NCI-H1436 (cell line): ENCODE measurements at places on chromosomes 12 and 14.

DNA sequence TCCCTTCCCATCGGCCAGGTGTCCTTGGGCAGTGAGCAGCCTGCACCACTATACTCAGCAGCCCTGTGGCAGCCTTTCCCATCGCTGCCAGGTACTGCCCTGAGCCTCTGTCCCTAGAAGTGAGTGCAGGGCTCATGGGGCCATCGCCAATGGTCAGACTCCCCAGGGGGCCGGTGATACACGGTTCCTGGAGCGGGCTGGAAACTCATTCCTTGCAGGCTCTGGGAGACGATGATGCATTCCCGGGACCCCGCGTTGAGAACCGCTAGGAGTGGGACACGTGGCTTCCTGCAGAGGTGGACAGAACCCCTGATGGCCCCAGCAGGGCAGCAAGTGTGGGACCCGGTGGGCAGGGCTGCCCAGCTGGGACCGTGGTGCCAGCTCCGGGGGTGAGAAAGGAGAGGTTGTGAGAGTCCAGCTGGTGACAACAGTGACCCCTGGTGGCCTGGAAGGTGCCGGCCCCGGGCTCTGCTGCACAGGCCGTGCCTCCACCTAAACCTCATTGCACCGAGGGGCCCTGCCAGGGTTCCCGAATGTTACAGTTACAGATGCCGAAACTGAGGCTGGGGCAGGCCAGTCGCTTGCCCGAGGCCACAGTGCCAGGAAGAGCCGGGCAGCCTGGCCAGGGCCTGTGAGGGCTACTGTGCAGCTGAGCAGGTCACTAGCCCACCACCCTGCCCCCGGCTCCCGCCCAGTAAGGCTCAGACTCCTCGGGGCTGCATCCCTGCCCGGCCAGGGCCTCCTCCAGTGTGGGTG lies 33.8 kb downstream of the FBRSL1 start:
- DNase-seq, result peak; percentile 28

- DNase-seq, result no peak
Observed at GRCh38 chr12:50537538-50537919, 32.7 kb downstream of the DIP2B start.

DNA sequence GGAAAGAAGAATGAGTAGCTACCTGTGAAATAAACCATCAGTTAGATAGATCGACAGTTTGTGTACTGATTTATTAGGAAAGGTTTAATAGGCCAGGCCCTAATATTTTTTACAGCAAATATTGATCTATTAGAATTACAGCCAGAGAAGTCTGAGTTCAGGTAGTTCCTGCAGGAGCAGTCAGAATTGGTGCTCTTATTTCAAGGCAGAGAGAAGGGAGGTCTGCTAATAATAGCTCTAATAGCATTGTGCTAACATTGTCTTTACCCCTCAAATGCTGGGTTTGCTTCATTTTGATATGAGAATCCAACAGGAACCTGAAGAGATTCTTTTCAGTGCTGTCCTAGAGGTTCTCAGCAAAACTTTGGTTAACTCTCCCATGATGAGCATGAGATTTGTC lies 343.8 kb upstream of the NAV3 start:
- no peak for DNase-seq

DNA sequence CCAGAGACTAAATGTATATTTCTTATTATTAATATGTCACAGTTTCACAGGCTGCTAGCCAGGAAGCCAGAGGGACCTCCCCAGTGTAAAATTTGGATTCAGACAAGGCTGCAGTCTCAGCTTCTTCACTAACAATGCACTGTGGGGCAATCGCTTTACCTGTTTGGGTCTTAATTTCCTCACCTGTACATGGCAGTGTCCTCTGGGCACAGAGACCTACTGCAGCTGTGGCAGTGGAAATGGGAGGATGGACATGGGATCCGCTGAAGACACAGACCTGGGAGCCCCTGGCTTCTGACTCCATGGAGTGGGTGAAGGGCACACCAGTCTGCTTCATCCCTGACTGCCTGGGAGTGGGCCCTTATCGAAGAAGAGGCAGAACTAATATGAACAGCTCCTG lies 6.9 kb upstream of the SERPINA5 start:
- no peak for DNase-seq

DNA sequence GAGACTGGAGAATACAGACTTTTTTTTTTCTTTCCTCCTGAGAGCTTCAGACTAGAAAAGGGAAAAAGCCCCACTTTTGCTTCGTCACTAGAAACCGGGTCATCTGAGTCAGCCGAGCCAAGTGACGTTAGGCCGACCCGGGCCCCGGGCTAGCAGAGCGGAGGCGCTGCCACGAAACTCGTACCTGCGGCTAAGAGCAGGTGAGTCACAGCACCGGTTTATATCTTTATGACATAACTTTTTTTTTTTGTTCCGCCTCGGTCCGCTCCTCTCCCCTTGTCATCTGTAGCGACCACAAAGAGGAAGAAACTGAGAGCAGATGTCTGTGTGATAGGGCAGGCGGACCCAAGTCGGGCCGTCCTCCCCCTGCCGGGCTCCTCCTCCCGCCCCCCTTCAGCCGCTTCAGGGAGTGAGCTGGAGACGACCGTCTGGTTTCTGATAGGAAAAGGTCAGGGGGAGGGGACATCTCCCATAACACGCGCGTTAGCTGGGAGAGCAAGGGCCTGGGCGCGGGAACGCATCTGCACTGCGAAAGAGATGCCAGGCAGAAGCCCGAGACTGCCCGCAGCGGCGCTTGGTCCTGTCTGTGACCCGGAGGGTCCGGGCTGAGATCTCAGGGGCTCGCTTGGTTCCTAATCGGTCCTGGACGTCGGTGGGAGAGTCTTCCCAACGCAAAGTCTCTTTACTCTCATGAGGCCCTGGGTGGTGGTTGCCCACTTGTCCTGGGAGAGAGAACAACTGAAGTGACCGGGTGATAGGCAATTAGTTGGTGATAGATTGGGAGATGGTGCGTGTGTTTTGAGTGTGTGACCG lies 586 bp downstream of the TTC6 start:
- DNase-seq, result peak; percentile 86

GRCh38 chr14:49480053-49480760 lies 106.0 kb downstream of the RPS29 start:
- no peak for DNase-seq

GRCh38 chr12:1174659-1175058 lies 183.6 kb downstream of the ERC1 start:
- no peak for DNase-seq

DNA sequence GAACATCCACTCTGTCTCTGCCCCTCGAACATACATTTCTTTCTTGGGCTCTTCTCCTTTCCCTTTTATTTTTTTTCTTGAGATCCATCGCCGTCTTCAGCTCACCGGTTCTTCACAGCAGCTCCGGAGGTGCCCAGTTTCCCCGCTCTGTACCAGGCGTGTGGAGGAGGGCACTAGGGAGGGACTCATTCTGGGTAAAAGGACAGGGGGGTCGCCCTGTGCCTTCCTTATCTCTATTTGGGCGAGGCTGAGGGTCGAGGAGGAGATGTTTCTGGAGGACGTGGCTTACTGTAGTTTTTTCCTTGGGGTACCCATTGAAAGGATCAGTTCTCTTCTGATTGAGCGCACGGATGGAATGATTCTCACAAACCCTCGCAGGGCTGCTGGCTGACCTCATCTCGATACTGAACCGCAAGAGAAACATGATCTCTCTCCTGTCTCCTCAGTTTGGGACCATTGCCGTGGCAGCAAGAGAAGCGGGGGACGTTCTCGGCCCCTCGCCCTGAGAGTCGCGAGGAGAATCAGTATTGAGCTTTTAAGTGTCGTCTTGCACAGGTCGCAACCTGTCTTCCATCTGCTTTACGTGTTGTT lies 386 bp downstream of the LIN52 start:
- DNase-seq, result no peak

DNA sequence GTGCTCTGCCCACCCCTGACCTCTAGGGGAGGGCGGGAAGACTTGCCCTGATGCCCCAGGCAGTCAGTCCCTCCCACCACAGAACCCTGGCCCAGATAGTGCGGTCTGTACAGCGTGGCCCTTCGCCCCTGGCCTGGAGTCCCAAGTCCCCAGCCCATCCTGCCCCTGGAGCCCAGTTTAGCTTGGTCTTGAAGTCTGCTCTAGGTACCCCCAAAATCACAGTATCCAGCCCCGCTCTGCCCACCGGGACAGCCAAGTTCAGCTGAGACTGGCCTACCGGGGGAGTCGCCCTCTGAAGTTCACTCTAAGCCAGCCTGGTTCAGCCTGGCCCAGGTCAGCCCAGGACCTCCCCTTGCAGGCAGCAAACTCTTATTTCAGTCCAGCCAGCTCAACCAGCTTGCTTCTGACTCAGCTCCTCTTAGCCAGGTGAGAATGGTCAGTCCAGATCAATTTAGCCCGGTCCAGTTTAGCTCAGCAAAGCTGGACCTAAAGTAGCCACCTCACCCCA lies 75.9 kb downstream of the TMEM121 start:
- no peak for DNase-seq

GRCh38 chr14:69768873-69769272 lies 1.9 kb downstream of the SRSF5 start:
- DNase-seq, result no peak

DNA sequence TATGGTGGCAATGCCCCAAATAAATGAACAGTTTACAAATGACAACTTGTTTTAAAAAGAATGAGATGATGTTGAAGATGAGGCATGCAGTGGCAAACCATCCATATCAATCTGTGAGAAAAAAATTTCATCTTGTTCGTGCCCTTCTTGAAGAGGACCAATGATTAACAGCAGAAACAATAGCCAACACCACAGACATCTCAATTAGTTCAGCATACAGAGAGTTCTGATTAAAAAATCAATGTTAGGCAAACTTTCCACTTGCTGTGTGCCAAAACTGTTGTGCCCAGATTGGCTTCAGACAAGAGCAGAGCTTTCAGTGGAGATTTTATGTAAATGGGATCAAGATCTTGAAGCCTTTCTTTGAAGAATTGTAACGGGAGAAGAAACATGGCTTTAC lies 329.9 kb downstream of the BMP4 start:
- no peak for DNase-seq

DNA sequence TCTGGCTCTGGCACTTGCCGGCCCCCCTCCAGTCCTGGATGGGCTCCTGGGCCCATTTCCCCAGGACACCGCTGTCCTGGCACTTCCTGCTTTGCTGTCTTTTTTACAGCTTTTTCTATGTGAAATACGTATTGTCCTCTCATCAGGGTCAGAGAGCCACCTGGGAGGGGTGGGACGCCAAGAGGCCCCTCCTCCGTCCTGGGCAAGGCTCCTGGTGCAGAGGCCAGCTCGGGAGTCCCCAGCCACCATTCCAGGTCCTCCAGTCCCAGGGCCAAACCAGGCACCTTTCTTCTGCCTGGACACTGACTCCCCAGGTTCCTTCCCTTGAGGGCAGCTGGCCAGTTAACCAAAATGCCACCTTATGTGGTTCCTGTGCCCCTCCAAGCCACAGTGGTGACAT lies 22.8 kb downstream of the ARL6IP4 start:
- no peak for DNase-seq

- DNase-seq, result no peak
Observed at GRCh38 chr12:19120795-19121194, 8.7 kb upstream of the PLEKHA5 start.

GRCh38 chr12:93290391-93290790 lies 87.3 kb upstream of the NUDT4 start:
- no peak for DNase-seq

DNA sequence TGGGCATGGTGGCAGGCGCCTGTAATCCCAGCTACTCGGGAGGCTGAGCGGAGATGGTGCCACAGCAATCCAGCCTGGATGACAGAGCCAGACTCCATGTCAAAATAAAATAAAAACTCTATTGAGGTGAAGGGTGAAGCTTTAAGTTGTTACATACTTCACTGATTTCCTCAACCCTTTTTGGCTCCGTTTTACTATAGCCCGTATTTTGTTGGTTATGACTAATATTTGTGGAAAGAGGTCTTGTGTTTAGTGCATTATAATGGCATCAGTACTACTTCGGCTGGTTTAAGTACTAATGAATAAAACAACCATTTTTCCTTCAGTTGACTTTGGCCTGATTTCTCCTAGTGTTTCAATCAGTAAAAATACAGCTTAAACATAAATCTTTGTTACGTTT lies 27.0 kb upstream of the SLC2A14 start:
- DNase-seq, result no peak
